ENCODE measurements at places on chromosomes 4 and X.
A peak's percentile ranks its signal among the peaks of the same experiment; 100 is the strongest.

DNA sequence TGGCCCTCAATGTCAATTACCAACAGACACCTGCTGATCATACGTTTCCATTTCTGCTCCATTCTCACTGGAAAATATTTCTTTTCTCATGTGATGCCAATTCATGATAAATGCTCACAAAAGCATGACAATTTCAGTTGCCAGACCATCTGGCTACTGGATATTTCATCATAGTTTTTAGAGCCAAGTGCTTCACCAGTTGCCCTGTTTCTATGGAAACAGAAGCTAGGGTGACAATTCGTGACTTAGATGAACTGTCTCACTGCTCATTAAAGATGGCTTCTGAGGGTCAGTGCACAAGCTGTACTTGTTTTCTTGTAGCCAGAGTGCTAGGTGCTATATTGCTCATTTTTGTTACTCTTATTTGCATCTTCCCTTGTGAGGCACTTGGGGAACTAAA is 184.9 kb downstream of the COMMD8 start:
- DNase-seq, result no peak

- no peak for DNase-seq
Measured at GRCh38 chrX:20260885-20261284, 5.8 kb downstream of the RPS6KA3 start.

GRCh38 chrX:44012484-44013096 is 39.4 kb upstream of the NDP start:
- peak; percentile 61 for DNase-seq

DNA sequence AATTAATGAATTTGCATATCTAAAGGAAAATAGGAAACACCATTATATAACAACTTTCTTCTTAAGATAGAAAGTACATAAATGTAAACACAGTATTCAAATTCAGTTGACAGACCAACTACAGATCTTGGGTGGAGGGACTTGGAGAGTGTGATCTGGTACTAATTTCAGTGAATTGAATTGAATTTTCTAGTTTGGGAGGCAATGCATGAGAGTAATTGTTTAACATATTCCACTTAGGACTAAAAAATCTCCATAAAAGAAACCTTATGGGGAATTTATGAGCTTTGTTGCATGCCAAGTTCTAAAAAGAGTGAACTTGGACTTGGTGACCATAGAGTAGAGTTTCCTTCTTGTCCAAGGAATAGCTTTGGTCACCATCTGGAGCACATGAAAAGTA is 261.1 kb upstream of the TTC29 start:
- no peak for DNase-seq

- DNase-seq, result no peak
Measured at GRCh38 chrX:39473812-39474211, 623.9 kb downstream of the BCOR start.

DNA sequence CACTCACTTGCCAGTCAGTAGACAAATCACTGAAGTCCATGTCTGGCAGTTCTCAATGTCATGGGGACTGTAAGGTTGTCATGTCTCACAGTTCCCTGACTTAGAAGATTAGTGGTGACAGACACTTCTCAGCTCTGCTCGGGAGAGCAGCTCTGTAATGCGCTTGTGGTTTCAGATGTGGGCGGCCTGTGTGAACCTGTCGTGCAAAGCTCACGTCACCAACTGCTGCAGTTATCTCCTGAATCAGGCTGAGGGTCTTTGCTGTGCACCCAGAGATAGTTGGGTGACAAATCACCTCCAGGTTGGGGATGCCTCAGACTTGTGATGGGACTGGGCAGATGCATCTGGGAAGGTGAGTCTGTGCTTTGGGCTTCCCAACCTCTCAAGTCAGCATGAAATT is at the start of gene IL9R:
TSS of gene IL9R (plus strand) at position 261 of the 400 bp plus-strand sequence. CDS start at position 325, 64 bp downstream.
- no peak for DNase-seq

GRCh38 chrX:83630662-83631061 is 122.6 kb downstream of the POU3F4 start:
- no peak for DNase-seq

DNA sequence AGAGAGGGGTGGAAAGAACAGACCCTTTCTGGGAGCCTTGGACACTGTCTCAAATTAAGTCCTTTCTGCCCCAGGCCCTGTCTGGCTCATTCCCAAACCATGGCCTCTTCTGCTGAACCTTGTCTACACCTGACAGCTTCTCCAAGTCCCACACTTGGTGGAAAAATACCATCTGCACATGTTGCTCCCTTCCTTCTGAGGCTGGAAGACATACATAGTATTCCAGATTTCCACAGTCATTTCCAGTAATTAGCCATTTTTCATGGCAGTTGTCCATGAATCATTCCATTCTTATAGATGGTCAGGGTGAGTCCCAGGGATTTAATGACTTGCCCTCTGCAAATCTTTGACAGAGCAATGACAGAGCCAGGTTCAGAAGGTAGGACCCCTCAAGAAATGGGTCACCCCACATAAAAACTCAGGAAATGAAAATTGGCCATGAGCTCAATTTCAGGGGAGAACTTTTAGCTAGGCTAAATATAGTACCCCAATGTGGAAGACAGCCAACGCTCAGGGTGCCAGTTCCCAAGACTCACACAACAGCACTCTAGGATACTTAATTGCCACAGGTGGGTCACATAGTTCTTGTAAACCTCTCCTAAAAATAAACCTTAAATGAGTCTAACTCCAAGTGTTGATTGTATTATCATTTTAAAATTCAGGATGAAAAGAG is 16.2 kb upstream of the DAPP1 start:
- no peak for DNase-seq

GRCh38 chr4:16055873-16056272 is 27.9 kb downstream of the PROM1 start:
- DNase-seq, result no peak

- peak; percentile 70 for DNase-seq
Measured at GRCh38 chr4:144557404-144557803, 88.6 kb upstream of the HHIP start.

DNA sequence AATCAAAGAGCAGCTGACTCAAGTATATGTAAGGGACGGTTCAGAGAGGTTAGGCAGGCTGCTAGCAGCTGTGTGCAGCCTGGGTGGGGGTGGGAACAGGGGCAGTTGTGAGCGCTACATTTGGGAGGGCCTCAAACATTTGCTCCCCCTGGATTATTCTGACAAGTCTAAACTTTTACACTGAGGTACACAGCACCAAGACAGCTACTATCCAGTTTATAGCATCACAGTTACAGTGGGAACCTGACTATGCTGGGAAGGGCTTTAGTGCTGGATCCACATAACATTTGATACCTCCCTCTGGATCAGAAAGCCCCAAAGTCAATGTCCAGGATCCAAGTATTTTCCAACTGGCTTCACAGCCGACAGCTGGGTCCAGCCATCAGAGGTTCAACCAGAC is 55.8 kb upstream of the GIMD1 start:
- no peak for DNase-seq

DNA sequence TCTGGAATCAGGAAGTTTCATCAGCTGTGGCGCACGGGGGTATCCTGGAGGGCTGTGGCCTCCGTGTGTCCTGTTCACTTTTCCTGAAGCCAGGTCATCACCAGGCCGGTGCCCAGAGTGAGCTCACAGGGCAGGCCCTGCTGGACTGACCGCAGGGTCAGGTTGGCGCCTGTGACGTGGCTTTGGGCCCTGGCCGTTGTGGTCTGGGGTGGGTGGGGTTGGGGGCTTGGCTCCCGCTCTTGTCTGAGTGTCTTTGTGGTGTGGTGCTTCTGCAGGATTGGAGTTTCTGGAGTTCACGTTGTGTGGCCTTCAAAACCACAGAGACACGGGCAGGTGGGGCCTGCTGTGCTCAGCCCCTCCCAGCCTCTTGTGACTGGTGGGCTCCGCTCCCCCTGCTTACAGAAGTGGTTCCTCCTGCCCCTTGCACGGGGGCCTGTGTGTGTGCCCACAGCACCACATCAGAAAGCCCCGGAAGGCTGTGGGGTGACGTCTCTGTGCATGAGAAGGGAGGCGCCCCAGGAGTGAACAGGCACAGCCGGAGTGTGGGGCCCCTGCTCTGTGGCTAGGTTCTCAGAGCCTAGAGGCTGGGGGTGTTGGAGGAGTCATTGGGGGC is 9.5 kb downstream of the RGS12 start:
- no peak for DNase-seq
